Stimulated activated CD8-positive, alpha-beta memory T cell treated with anti-CD3 and anti-CD28 coated beads, Interleukin-2, amount 100 ng/mL, for 48 hours (primary cell): ENCODE measurements at places on chromosomes 1 and 21.

DNA sequence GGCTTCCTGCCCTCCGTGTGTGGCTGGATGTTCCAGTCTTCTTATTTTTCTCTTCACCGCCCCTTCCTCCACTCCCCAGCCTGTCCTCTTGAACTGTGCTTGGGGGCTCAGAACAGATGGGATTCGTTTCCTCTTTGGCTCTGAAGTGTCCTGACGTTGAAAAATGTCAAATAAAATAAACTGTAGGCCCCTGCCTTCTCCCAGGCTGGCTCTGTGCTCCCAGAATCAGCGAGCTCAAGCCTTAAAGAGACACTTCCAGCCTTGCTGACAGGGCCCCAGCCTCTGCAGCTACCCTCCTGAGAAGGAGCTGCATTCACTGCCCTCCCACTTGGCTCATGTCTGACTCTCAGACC is 104.2 kb upstream of the IPO9 start:
- DNase-seq: no peak

- DNase-seq: no peak
Measured at GRCh38 chr1:231970684-231971083, 344.1 kb downstream of the DISC1 start.

- DNase-seq: no peak
Measured at GRCh38 chr1:174023440-174023839, 1.3 kb upstream of the RC3H1 start.

DNA sequence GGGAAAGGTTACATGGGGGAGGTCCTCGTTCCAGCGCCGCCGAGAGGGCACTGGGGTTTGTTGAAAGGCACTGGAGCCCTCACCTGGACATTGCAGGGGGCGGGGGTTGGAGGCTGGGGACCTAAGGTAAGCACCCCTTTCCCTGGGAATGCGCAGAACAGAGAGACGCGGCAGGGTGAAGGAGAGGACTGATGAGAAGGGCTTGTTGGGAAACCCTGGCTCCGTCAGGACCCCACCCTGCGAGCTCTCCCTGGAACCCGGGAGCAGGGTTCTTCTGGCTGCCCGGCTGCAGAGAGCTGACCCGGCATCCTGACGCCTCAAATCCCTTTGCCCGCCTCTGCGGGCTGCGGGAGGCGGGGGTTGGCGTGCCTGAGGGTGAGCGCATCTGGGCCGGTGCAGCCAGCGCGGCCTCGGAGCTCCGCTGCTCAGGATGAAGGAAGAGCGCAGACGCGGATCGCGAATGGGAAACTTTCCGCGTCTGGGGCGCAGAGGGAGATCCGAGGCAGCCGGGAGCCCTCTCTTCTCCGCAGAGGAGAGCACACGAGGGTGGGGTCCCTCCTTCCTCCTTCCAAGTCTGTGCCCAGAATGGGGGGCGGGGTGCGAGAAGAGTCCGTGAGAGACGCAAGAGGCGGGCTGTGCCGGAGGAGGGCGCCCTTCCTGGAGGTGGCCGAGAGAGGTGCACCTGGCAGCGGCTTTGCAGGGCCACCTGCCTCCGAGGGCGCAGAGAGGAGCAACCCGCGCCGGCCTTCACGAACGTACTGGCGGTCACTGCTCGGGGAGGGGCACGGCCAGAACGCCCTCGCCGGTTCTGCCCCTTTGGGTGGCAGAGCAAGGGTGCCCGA is 2.4 kb downstream of the IGSF21 start:
- DNase-seq: peak; percentile 15

DNA sequence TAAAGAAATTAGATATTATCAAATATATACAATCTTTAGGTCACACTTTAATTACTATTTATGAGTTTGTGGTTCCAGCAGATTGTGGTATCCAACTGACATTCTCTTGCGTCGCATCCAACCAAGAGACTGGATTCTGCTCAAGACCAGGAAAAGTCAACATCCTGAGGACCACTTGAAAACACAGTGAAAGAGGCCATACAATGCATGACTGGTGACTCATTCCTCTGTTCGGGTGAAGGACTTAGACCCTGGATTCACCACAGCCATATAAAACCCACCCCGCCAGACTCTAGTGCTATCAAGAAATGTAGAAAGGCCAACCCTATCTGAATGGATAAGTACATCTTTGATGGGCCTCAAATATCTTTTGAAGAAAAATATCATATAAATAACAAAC is 14.5 kb upstream of the CFHR4 start:
- no peak for DNase-seq

GRCh38 chr21:43750339-43751033 is 25.6 kb downstream of the CSTB start:
- no peak for DNase-seq

- no peak for DNase-seq
Measured at GRCh38 chr1:59422921-59423575, 126.2 kb downstream of the FGGY start.

DNA sequence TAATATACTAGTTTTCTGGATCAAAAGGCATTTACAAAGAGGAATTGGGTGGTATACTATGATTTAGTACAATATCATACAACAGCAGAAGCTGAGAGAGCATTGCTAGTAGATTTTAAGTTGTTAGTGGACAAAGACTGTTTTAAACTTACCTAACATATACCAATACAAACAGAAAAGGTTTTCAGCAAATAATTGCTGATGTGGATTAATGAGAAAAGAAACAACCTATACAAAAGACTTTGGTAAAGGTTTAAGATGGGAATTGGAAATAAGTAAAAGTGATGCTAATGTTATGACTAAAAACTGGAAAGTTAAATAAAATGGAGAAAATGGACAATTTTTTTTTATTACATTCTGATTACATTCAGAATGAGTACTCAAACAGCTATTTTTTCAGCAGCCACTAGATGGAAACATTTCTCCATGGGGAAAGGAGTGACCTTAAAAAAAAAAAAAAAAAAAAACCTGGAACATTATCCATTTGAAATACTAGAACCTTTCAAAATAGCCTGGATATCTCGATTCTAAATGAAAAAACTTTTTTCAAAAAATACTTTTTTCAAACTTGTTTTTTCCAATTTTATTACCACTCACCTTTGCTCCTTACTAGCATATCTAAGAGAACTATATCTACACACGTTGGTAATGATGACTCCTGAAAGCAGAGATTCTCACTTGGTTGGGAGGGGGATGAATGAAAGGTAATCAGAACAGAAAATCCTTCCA is 55.4 kb downstream of the EPRS1 start:
- DNase-seq: no peak

GRCh38 chr1:203726417-203726867 is 38.5 kb upstream of the LAX1 start:
- DNase-seq: no peak

- DNase-seq: no peak
Measured at GRCh38 chr1:33391343-33392078, 39.4 kb downstream of the PHC2 start.

DNA sequence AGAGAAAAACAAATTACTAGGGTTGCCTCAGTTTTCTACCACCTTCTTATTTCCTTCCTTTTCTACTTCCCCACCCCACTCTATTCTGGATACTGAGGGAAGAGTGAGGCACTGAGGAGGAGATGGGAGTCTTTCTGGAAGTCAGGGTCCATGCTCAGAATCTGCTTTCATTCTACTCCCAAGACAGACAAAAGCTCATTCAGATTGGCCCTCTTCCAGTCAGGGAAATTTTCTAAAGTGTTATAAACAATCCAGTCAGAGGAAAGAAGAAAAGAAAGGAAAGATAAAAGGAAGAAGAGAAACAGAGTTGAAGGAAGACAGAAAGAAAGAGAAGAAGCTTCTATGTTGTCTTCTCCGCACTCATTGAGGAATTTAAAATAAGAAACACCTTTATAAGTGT is 228.6 kb downstream of the COP1 start:
- DNase-seq: no peak

- DNase-seq: no peak
Measured at GRCh38 chr1:8652467-8653046, 164.9 kb downstream of the RERE start.

- no peak for DNase-seq
Measured at GRCh38 chr1:1941211-1941841, 22.2 kb upstream of the TMEM52 start.

- DNase-seq: no peak
Measured at GRCh38 chr1:33306653-33307493, 14.0 kb downstream of the A3GALT2 start.

DNA sequence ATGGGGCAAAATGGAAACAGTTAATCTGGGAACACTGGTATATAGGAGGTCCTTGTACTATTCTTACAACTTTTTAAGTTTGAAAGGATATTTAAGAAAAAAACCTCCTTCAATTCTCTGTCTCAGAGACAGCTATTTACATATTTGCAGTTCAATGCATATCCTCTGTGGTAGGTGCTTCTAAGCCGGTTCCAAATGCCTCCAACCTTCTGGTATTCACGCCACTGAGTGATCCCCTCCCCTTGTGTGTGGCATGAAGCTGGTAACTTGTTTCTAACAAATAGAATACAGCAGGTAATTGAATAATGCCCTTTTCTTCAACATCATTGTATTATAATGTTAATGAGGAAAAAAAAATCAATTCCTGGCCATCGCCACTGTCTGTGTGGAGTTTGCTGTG is 91.2 kb downstream of the PROX1 start:
- DNase-seq: no peak

GRCh38 chr1:7993593-7994479 is 32.3 kb downstream of the ERRFI1 start:
- DNase-seq: no peak

DNA sequence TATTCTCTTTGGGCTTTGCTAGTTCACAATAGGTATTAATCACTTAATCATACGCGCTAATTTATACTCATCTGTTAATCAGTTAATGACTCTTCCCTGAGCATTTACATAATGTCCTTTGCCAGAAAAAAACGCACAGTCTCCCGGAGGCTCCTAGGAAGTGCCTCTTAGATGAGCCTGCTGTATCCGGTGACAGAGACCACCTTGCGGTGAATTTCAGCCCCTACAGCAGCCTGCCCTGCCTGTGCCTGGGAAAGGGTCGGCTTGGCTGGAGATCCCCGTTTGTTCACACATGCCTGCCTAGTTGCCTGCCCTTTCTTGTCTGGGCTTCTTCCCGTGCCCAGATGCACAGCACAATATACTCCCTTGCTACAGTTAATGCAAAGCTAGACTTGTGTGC is 152.9 kb downstream of the ZBTB18 start:
- no peak for DNase-seq

GRCh38 chr21:39077876-39078275 is 105.4 kb downstream of the PSMG1 start:
- DNase-seq: no peak

DNA sequence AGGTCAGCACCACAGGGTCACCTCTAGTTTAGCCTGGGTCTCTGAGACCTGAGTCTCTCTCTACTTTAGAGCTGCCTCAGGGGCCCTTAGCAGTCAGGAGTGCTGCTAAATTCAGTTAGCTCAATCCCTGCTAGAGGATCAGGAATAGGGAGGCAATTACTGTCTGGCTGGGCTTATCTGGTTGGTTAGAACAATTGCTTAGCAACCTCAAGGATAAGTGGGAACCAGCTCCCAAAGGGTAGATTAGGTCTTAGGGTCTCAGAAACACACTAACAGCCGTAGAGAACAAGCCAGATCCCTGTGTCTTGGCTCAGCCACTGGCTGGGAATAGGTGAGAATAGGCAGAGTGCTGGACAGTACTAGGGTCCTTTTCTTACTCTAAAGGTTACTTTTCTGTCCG is 7.7 kb downstream of the PM20D1 start:
- DNase-seq: no peak

- DNase-seq: no peak
Measured at GRCh38 chr1:8740034-8740449, 77.4 kb downstream of the RERE start.

GRCh38 chr1:35431173-35431599 is 126.0 kb downstream of the KIAA0319L start:
- no peak for DNase-seq

DNA sequence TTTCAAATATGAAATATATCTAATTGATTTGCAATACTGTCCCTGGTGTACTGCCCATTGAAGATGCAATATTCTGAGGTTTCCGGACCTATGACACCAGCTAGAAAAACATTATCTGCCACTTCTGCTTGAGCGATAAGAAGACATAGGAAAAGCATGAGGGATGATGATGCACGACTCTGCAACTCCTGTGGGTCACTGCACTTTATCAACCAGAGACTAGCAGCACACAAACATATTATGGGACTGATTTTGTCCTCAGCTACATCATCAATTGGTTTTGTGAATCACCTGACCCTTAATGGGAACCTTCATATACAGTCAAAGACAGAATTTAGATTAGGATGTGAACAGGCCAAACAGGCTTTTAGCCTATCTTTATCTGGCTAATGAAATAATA is 13.8 kb upstream of the KCNA3 start:
- no peak for DNase-seq

- DNase-seq: no peak
Measured at GRCh38 chr1:191025896-191026642, 548.4 kb upstream of the BRINP3 start.

- DNase-seq: no peak
Measured at GRCh38 chr1:26169198-26169554, 413 bp upstream of the C1orf232 start.

DNA sequence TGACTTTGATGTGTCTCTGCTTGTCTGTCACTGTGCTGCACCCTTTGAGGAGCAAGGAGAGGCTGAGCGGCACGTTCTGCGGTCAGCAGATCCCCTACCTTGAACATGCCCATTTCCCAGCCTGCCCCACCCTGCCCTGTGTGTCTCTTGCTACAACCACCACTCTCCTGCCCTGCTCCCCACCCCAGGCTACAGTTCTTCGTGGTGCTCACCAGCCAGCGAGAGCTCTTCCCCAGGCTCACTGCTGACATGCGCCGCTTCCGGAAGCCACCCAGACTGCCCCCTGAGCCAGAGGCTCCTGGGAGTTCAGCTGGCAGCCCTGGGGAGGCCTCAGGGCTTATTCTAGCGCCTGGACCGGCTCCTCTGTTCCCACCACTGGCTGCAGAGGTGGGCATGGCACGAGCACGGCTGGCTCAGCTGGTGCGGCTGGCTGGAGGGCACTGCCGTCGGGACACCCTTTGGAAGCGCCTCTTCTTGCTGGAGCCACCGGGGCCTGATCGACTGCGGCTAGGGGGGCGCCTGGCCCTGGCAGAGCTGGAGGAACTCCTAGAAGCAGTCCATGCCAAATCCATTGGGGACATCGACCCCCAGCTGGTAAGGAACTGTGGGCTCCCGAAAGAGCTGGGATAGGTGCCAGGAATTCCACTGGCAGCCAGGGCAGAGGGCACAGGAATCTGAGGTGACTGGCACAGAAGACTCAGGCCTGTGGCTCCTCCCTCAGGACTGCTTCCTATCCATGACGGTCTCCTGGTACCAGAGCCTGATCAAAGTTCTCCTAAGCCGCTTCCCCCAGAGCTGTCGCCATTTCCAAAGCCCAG is 5.6 kb downstream of the HYI start:
- no peak for DNase-seq

- DNase-seq: no peak
Measured at GRCh38 chr21:35284199-35284598, 235.1 kb upstream of the RUNX1 start.

DNA sequence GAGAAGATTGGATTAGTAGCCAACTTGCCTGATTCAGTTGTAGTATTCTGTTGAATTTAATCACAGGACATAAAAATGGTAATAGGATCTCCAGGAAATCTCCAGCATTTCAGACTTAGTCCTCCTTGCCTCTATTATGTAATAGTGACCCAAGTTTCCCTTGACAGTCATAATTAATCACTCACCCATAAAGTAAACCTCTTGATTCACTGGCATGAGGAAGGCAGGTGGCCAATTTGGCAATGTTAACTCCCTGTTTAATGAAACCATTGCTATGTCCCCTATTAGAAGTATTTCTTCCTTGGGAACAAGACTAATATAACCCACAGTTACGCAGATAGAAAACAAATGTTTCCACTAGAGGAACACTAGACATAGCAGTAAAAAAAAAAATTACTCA is 604.8 kb upstream of the CXADR start:
- no peak for DNase-seq
